ENCODE measurements at places on chromosomes 2 and 18.

DNA sequence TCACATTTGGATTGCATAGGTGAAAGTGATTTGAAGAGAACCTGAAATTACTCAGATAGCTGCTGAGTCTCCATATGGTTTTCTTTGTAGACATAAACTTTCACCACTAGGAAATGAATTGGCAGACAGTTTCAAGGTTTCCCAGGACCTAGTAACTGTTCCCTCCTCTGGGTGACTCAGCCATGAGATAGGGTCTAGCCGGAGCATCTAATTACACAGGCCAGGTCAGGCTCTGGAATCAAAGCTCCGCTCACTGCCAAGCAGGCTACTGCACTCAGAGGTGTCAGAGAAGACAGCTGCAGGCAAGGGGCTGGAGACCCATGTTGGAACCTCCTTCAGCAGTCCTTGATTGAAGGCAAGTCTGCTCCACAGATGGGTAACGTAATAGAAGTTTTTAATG lies 429.2 kb downstream of the TNS1 start:
- no peak for DNase-seq

- DNase-seq: no peak
Observed at GRCh38 chr18:22637787-22638186, 220.1 kb upstream of the CTAGE1 start.

DNA sequence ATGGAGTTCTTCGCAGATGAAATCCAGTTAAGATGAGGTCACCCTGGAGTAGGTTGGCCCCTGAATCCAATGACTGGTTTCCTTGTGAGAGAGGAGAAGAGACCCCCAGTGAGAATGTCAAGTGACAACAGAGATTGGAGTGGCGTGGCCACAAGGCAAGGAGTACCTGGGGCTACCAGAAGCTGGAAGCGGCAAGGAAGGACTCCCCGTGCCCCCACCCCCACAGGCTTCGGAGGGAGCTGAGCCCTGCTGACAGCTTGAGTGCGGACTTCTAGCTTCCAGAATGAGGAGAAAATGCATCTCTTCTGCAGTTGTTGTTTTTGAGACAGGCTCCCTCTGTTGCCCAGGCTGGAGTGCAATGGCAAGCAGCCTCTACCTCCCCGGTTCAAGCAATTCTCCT lies 78.0 kb upstream of the HPCAL1 start:
- DNase-seq: no peak

DNA sequence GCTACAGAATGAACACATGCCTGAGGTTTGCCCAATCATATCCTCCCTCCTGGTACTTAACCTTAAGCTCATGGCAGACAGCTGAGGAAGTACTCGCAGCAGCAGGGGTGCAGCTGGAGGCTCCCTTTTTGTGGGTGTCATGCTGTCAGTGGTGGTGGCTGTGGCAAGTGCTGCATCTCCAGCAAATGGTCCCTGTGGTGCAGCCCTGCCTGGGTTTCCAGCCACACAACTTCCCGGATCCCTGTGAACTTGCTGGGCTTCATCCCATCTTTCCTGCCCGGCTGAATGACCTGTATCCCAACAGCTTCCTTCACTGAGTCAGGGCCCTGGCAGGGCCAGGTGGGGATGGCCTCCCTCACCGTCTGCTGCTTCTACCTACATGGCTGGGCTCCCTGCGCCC lies 5.0 kb downstream of the TMEM185B start:
- DNase-seq: no peak

GRCh38 chr2:223732346-223732745 lies 105.0 kb downstream of the AP1S3 start:
- no peak for DNase-seq

DNA sequence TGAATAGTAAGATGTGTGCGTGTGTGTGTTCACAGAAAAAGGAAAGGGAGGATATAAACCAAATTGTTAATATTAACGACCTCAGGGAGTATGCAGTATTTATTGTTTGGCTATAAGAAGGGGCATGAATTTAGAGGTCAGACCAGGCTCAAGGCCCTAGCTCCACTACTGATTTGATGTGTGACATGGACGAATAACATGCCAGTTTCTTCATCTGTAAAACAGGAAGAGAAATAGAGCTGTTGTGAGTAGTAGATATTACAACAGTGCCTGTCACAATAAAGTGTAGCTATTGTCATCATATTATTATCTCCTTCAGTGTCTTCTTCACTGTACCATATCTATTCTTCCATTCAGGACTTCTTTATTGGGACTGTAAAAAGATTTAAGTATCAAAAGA lies 4.1 kb upstream of the MAT2A start:
- DNase-seq: no peak

DNA sequence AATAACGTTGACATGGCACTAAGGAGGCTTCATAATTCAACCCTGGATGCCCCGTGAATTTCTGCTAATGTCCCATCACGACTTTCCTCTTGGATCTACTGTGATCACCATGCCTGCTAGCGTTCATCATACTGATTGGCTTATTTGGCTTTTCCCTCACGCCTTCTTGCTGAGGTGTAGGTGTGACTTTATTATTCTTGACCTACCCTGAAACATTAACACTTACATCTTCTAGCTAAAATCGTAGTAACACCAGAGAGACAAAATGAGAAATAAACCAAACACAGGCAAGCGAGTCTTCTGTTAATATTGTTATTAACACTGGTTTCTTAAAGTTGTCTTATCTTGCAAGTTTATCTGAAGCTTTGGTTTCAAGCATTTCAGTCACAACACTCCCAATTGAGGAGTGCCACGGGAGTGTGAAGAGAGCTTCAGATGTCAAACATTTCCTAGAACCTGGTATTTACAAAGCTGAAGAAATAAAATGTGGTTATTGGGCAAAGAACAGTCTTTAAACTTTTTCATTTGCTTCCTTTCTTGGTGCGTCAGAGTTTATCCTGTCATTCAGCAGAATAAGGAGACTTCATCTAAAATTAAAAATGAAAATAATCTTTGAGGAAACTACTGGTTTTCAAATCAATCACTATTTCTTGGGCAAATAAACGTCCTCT lies 15.4 kb upstream of the STAT1 start:
- no peak for DNase-seq

GRCh38 chr18:3323900-3324299 lies 62.0 kb downstream of the MYL12B start:
- peak; percentile 21 for DNase-seq

- no peak for DNase-seq
Observed at GRCh38 chr2:196515608-196516007, 123.9 kb upstream of the CCDC150 start.

DNA sequence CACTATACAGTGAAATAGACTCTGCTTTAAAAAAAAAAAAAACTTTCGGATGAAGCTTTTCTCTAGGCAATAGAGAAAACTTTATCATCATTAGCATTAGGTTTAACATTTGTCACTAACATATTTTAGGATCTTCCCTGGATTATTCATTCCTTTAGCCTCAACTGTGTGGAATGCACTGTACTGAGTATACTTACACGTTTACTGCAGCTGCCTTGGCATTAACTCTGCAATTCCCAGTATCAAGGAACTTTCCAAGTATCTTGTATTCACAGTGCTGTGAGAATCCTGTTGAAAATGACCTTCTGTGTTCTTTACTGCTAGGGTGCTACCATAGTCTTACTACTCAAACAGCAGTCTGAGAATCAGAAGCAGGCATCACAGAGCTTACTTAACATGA lies 328.2 kb upstream of the COL3A1 start:
- DNase-seq: no peak

- DNase-seq: no peak
Observed at GRCh38 chr2:227812001-227812400, 1.6 kb upstream of the CCL20 start.

GRCh38 chr18:42588786-42589185 lies 526.7 kb downstream of the RIT2 start:
- no peak for DNase-seq

DNA sequence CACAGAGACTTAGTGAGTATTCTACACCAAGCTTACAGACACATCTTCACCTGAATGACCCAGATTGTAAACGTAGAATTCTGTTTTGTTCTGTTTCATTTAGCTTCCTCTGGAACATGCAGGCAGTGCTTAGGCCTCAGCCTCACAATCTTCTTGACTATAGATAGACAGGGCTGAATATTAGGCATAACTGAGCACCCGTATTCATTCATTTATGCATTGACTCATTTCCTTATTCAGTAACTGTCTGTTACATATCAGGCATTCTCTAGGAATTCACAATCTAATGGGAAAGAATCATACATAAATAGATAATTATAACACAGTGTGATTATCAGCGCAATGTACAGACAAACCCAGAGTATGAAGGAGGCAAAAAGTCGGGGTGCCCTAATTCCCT lies 124.9 kb upstream of the ETAA1 start:
- no peak for DNase-seq

DNA sequence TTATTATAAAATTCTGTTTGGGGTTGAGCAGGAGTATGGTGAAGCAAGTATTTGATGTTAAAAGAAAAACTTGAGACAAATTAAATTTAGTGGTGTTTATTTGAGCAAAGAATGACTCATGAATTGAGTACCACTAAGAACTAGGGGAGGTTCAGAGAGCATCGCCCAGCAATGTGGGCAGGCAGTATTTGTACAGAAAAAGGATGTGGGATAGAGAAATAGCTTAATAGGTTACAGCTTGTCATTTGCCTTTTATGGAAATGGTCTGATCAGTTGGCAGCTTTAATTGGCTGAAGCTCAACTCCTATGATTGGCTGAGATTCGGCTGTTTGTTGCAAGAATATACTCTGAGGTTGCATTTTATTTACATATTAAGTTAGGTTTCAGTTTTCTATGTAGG lies 68.2 kb downstream of the LRATD1 start:
- no peak for DNase-seq

- no peak for DNase-seq
Observed at GRCh38 chr2:7352191-7352590, 435.0 kb downstream of the RNF144A start.

- no peak for DNase-seq
Observed at GRCh38 chr2:46537624-46538295, 58.4 kb downstream of the TMEM247 start.

DNA sequence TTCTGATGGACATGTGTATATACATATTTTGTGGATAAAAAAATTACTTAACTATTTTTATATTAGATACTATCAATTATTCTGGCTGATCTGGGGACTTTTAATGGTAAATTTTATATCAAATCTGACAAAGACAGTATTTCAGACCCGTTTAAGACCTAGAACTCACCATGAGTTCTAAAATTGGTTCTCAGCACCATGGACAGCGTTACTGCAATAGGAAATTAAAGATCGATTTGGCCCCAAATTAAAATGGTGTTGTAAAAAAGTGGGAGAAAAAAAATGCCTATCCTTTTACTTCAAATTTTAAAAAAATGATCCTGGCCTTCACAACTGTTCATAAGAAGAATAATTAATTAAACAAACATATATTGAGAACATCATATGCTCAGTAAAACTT lies 919 bp upstream of the SCN2A start:
- no peak for DNase-seq

- DNase-seq: no peak
Observed at GRCh38 chr2:226756131-226756530, 43.5 kb downstream of the IRS1 start.

DNA sequence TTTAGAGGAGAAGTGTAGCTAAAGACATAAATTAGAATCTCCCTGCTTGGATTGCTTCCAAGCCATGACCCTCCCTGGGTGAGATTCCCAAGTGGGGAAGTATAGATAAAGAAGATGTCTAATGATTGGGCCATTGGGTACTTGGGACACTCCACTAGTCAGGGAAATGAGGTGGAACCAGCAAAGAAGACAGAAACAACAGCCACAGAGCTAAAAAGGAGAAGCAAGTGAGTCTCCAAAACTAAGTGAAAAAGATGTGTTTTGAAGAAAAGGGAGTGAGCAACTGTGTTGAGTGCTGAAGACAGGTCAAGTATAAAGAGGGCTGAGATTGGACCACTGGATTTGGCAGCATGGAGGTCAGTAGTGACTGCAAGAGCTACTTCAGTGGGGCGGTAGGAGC lies 276.7 kb upstream of the STON1 start:
- DNase-seq: no peak

DNA sequence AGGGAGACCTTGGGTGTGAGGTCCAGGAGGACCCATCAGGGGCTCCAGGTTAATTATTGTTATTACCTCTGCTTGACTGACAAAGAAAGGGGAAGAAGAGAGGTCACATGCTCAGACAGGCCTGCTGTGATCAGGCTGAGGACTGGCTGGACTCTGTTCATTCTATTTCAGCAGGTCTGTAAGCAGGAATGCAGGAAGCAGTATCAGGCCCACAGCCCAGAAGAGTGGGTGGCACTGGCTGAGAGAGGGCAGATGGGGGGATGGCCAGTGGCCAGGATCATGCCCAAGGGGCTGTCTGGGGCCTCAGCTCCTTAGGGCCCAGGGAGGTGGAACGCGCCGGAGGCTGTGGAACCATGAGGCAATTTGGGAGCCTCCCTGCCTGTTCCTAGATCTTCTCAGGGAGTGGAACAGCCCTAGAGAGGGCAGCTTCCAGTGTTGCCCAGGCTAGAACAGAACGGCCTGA lies 43.7 kb upstream of the ZBTB7C start:
- DNase-seq: no peak
